ENCODE measurements at places on chromosomes 11 and 22.

DNA sequence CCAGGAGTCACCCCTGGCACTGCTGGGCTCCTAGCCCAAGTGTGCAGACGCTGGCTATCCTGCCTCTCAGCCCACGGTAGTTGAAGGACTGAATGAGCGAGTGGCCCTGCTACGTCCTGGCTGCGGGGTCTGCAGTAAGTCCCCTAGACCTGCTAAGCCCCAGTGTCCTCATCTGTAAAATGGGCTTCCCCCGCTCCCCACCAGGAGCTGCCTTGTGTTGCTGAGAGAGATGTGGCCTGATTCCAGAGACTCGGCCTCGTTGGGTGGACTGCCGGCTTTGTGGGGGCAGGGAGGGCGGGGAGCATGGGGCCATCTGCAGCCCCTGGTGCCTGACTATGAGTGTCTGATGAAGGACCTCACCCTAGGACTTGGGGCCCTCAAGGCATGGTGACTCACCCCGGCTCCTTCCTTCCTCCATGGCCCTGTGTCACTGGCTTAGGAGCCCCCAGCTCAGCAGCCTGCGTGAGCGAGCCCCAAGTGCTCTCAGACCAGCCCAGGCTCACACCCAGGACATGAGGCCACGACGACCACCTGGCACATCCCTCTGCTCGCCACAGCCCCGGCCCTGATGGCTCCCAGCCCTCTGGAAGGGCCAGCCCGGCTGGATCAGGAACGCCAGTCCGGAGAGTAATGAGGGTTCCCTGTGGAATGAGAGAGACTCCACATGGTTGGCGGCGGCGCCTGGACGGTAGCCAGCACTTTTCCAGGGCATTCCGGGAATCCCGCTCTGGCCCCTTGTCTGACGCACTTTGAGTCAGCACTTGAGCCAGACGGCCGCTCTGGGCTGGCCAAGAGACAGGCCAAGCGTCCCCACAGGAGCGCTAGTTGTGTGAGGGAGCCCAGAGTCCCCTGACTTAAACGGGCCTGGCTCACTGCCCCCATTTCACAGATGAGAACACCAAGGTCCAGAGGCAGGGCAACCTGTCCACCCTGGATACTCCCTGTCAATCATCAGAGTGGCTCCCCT, 50.5 kb upstream of the SHISAL1 start:
- DNase-seq: peak; percentile 87

DNA sequence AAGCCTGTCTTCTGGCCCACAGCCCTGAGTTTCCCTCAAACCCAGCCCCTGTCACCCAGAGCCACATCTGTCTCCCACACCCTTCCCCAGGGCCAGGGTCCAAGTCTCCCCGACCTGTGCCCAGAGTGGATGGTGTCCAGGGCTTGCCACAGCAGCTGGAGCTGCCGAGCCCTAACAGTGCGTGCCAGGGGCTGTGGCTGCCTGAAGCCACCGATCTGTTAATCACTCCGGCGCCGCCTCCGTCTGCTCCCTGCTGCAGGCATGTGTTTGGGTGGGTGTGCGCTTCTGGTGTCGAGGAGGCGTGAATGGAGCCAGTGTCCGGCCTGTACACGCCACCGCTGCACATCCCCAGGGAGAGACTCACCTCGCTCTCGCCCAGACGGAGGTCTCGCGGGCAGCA, 26.1 kb downstream of the SHISAL1 start:
- no peak for DNase-seq

GRCh38 chr11:36403661-36404060, 106.4 kb downstream of the TRAF6 start:
- no peak for DNase-seq

DNA sequence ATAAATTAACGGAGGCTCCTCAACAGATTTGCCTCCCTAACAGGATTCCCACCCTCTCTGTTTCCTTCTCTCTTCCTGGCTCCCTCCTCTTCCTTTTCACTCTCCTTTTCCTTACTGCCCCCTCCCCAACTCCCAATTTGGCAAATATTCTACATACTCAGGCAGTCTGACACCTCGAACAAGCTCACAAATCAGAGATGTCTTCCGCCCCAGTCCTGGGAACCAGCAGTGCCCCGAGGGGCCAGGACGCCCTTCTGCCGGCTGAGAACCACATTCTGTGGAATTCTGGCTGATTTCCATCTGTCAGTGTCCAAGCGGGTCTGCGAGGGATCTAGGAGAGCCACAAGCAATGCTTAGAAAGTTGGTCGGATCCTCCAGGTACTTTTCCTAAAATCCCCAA, 94.0 kb downstream of the NTM start:
- DNase-seq: no peak

DNA sequence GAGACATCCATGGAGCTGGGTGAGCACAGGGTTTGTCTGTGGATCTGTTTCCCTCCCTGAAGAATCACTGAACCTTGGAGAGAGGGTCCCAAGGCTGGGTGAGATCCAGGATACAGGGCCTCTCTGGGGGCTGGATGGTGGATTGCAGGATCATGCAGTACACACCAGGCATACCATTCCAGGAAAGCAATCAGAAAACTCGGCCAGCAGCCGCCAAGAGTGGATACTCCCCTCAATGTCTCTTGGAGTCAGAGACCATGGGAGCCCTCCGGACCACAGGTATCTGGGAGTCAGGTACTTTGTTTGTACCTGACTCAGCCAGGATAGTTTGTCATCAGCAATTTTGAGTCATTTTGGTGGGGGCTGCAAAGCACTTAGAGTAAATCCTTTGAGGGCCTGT, 14.6 kb upstream of the SYT13 start:
- peak; percentile 33 for DNase-seq

- DNase-seq: no peak
These were observed 1.6 kb downstream of the RTCB start for GRCh38 chr22:32410459-32410858.

GRCh38 chr11:35549787-35550186, 24.4 kb upstream of the PAMR1 start:
- DNase-seq: no peak

DNA sequence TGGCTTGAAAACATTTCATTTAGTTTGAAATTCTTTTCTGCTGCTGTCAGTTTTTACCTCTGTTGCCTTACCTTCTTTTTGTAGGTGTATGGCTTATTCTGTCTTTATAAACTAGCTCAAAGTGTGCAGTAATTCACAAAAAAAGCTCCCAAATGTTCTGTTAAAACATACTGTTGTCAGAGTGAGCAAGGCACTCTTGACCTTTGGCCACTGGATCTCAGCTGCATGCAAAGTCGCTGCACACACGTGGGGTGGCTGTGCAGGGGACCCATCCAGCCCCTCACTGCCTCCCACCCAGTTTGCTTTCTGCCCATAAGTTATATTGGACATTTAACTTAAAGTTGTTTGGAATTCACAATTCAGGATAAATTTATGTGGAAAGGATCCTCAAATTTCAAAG, 92.2 kb downstream of the AMOTL1 start:
- DNase-seq: no peak

DNA sequence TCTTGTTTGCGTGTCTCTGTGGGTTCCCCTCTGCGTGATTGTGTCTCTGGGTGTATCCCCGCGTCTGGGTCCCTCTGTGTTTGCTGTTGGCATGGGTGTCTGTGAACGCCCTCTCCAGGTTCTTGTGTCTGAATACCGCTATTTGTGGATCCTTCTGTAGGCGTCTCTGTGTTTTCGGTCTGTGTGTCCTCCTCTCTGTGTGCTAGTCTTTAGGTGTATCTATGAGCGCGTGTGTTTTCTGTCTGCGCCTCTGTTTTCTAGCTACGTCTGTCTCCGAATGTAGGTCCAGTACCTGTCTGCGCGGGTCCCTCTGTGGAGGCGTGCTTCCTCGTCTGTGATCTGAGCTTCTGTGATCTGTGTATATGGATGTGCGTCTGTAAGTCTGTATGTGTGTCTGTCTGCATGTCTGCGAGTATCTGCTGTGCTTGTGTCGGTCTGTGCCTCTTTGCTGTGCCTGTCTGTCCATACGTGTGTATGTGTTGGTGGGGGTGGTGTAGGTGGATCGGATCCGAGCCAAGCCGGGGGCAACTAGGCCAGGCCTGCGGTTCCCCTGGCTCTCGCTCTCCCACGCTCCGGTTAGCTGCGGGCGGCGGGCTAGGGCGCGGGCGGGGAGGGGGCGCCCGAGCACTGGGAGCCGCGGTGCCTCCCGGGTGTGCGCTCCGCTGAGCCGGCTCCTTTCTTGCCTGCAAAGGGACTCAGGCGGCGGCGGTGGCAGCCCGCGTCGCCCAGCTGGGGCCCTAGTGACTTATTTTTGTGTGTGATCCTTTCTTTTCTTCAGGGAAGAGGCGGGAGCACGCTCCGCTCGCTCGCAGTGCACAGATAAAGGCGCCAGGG, 105.3 kb upstream of the E2F8 start:
- DNase-seq: no peak
